H4 (cell line): ENCODE measurements at places on chromosomes 7 and 10.

GRCh38 chr10:117936566-117936965, 110.2 kb downstream of the RAB11FIP2 start:
- no peak for DNase-seq

- DNase-seq, result no peak
These were observed 112.5 kb downstream of the GNAI1 start for GRCh38 chr7:80247144-80247543.

DNA sequence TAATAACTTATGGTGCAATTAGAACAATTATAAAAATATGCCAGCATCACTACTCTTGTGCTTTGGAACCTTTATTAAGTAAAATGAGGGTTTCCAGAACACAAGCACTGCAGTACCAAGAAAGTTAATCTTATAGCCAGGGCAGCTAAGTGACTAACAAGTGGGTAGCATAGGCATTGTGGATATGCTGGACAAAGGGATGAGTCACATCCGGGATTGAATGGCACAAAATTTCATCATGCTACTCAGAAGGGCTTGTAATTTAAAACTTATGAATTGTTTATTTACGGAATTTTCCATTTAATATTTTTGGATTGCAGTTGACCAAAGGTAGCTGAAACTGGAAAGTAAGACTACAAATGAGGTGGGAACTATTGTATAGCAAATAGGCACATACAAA, 250.6 kb downstream of the C7orf25 start:
- peak; percentile 97 for DNase-seq

- DNase-seq, result no peak
These were observed 146.1 kb downstream of the GRK5 start for GRCh38 chr10:119353421-119353820.

GRCh38 chr7:116949941-116950801, 3.1 kb upstream of the ST7 start:
- DNase-seq, result no peak

- no peak for DNase-seq
These were observed 10.5 kb upstream of the ENTPD1 start for GRCh38 chr10:95745501-95745900.

DNA sequence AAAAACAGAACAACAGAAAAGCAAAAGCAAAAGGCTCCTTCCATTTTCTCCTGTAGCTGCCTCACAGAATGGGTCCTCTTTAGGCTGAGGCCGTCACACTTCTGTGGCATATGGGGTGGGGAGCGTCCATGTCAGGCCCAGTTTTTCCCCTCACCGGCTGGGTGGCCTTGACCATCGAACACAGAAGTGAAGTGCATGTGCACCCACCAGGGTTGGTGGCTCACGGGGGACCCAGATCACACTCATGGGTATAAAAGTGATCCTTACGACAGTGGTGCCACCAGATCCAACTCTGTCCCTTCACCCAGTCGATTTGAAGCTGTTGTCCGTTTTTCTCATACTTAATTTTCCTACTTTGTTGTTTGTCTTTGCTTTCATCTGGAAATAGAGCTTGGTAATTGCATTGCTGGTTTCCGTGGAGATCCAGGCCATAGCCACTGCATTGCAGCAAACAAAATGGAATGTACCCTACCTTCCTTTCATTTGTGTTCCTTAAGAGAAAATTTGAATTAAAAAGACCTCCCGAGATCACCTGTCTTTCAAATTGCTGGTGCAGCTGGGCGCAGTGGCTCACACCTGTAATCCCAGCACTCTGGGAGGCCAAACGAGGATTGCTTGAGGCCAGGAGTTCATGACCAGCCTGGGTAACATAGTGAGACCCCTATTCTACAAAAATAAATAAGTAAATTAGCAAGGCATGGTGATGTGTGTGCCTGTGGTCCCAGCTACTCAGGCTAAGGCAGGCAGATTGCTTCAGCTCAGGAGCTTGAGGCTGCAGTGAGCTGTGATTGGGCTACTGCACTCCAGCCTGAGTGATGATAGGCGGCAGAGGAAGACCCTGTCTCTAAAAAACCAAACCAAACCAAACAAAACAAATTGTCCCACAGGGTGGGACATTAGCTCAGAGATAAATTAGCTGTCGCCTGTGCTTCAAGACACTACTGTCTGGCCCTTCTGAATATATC, 10.7 kb upstream of the GJD4 start:
- DNase-seq, result no peak

DNA sequence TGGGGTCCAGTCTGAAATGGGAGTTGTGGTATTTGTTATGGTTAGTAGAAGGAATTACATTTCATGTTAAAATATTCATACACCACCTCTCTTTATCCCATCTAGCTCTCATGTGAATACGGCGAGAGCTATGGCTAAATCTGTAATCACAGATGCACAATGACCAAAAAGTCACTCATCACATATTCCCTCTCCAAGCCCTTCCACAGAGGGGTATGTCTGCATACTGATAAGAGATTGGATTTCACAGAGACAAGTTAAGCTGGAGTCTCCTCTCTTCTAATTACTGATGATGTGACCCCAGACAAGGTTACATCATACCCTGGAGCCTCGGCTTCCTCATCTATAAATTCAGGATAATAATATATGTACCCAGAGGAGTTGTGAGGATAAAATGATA, 237.8 kb upstream of the RHOBTB1 start:
- no peak for DNase-seq

GRCh38 chr10:1957057-1957456, 219.7 kb upstream of the ADARB2 start:
- DNase-seq, result no peak

DNA sequence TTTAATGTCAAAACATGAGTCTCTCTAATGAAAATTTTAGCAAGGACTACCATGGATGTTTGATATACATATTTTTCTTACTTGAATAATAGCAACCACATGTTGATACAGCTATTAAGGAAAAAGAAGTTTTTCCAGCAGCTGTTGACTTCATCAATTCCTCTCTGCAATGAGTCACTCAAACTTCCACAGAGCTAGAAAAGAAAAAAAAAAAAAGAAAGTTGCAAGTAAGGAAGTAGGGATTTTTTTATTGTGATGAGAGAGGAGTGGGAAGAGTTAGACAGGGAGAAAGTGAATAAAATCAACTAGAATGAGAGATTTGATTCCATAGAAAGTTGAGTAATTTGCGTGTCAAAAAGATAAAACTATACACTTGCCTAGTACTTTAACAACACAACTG, 46.2 kb downstream of the CAV1 start:
- DNase-seq, result peak; percentile 56
